ENCODE measurements at places on chromosomes 13 and 19.

GRCh38 chr13:25042151-25042865 lies 53.6 kb upstream of the PABPC3 start:
- no peak for DNase-seq

DNA sequence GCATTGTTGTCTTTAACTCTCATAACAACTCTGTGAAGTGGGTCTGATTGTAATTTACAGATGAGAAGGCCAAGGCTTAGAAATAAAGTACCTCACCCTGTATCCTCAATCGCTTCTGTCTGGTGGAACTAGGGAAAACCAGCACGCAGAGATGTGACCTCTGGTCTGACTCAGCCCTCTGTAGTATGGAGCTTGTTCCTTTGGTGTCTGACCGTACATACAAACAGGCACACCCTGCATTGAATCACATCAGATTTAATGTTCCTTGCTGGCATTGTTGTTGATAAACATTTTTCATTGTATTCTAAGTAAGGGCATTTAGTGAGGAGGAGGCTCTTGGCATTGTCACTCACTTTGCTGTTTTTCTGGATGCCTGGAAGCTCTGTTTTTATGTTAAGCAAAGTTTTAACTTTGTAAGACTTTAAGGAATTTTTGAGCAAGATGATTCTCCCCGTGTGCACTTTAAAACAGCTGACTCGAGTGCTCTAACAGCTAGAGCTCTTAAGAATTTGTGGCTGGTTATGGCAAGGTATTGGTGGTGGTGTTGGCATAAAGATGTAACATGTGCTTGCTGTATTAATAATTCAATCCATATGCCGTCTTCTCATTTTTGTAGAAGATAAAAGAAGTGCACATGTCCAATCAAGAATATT lies 89.0 kb upstream of the SPATA13 start:
- DNase-seq = no peak

DNA sequence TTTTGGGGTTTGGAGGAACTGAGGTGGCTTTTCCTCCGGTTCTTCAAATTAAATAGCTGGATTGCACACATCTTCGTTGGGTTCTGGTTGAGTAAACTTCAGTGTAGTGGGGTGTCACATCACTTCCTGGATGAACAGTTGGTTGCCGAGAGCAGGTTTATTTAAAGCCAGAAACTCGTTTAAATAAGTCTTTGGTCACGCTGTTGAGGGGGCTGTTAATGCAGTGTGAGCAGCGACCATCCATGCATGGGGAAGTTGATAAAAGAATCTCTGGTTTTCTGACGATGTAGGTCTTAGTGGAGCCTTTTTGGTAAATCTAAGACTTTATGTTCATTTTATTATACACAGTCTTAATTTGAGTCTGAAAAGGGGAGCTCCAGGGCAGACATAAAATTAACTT lies 351.2 kb upstream of the ARGLU1 start:
- DNase-seq = no peak

- DNase-seq = peak; percentile 74
Observed at GRCh38 chr19:20423381-20424197, 142.0 kb downstream of the ZNF737 start.

DNA sequence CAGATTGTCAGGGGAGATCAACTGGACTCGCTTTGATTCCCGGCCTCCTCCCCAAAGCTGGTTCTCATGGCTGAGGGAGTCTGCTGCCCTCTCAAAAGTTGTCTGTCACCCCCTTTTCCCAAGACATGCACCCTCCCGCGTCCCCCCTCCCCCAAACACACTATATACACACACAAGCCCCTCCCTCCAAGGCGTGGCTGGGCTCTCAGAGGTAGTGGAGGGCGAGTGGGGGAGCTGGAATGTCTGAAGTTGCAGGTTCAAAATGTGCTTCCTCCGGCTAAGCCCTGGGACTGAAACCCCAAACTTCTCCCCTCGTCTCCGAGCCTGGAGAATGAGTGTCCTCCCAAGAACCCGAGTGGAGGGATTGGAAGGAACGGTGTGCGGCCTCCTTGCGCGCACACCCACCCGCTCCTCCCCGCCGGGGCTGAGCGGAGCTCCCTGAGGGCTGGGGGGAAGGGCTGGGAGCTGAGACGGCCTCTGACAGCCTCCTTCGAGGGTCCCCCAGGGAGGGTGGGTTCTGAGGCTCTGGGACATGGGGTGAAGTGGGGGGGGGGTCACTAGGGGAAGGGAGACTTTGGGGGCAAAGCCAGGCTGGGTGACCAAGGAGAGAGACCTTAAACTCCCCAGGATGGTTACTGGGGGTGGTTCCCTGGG lies 9.9 kb upstream of the MEIS3 start:
- DNase-seq = no peak

DNA sequence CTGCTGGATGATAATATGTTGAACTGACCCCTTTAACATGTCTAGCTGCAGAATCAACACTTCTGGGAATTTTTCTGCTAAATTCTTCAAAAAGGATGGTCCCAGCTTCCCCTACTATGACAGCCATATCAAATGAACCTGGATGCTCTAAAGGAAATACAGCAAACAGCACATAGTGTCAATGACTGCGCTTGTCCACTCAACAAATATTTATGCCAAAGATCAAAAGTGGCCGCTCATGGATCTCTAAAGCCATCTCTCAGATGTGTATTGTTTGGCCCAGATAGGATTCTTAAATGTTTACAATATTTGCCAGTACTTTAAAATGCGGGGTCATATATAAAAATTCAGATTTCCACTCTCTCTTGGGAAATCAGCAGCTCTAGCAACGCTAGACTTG lies 3.3 kb downstream of the TBC1D4 start:
- DNase-seq = no peak

DNA sequence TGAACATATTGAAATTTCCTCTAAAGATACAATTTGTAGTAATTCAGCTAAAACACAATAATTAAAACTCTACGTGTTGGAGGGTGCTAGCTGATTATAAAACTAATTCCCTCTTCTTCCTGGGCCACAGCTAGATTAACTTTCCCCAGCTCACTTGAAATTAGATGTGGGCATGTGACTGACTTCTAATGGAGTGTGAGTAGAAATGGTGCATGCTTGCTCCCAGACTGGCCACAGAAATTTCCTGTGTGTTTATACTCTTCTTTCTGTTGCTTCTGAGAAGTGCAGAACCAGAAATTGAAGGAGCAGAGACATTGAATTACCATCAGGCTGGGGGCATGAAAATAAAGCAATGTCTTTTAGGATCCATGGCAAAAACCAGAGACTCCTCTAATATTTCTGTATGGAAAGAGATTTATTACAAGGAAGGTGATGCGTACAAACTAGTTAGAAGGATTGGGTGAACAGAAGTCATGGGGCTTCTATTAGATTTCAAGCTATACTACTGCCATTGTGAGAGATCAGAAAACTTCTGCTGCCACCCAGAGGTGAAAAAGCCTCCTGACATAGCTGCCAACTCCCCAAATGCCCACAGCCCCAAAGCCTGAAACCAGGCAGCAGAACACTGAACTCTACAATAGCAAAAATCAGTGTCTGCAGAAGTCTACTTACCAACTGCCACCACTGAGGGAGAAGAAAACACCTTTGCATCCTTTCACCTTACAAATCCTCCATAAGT lies 379.2 kb upstream of the MIR17HG start:
- peak; percentile 7 for DNase-seq

- DNase-seq = no peak
Observed at GRCh38 chr13:29702912-29703351, 107.4 kb upstream of the SLC7A1 start.

DNA sequence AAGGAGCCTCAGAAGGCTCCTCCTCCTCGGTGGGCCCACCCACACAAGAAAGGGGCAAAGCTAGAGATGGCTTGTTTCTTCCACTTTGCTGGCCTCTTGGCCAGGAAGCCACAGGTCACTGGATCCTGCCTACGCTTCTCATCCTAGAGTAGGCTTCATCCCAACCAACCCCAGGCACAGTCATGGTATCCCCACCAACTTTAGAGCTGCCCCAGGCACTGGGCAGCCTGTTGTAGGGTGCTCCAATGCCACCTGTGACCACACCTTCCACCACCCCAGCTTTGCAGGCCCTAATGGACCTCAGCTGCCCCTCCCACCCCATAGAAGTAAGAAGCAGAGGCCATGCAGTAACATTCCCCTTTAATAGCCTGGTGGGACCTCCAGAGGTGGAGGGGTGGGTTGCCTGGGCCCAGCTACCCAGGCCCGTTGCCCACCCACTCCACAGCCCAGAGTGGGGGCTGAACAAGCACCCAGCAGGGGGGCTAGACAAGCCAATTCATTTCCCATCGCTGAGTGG lies 522 bp upstream of the CHMP2A start:
- DNase-seq = no peak

DNA sequence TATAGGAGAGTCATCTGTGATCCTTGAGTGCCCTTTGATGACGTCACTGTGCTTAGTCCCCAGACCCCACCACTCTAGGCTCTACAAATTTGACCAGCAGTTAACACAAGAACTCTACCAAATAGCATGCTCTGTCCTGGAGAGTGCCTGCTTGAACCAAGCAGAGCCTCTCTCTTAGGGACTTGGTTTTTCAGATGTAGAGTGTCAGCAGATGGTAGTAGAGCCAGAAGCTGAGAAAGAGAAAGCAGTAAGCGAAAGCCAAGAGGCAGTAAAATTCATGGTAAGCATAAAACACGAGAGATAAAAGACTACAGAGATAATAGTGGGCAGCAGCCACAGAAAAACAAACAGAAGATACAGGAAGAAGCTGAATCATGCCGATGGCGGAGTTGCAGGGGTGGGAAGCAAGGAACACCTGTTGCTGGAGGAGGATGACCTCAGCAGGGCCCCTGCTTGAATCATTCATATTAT lies 193.3 kb downstream of the SLC7A1 start:
- DNase-seq = no peak

DNA sequence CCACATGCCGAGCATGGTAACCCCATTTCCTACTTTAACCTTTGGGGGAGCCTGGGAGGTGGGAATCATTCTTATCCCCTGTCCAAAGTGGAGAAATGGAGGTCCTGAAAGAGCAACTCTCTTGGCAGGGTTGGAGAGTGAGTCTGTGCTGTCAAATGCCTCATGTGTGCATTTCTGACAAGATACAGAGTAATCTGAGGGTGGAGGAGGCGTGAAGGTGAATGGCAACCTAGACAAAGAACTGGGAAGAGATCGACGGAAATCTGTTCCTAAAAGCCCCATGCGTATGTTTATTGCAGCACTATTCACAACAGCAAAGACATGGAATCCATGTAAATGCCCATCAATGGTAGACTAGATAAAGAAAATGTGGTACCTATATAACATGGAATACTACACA lies 63.8 kb upstream of the USP29 start:
- DNase-seq = no peak

DNA sequence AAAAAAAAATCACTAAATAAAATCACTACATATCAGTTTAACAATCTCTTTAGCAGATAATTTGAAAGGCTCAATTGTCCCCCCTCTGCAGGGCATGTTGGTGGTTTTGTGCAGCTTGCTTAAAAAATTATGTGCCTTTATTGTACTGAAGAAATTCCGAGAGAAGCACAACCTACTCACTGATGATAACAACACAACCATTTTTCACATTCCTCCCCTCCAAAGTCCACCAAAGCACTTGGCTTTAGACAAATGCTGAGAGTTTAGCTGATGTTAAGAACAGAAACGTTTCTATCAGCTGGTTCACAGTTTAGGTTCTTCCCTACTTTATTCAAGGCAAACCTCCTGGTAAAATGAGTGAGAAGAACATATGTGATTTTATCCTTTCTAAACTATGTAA lies 923 bp downstream of the DOCK9 start:
- DNase-seq = no peak

GRCh38 chr13:27522847-27523246 lies 72.5 kb upstream of the MTIF3 start:
- DNase-seq = peak; percentile 7

DNA sequence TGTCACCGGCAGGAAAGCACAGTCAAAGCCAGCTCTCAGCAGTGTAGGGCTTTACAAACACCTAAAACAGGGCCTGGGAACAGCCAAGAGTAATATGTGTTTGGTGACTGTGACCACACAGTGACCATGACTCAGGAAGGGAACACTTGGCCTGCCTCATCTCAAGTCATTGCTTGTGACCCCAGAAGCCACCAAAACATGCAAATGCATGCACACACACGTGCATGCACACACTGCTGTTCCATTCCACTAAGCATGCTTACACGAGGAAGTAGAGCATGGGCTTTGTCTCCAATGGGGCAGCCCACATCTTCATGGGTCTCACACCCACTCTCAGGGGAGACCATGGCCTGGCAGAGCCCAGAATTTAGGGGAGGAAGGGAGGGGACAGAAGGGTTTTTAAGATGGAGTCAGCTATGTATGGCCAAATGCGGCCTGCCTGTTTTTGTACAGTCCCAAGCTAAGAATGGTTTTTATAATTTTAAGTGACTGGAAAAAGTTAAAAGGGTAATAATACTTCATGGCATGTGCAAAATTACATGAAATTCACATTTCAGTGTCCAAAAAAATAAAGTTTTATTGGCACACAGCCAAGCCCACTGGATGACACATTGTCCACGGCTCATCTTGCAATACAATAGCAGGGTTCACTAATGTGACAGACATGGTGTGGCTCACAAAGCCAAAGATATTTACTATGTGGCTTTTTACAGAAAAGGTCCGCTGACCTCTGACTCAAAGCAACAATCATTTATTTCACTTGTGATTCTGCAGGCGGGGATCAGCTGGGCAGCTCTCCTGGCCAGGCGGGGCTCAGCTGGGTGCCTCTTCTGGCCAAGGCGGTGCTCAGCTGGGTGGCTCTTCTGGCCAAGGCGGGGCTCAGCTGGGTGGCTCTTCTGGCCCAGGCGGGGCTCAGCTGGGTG lies 17.3 kb downstream of the ZFR2 start:
- no peak for DNase-seq

DNA sequence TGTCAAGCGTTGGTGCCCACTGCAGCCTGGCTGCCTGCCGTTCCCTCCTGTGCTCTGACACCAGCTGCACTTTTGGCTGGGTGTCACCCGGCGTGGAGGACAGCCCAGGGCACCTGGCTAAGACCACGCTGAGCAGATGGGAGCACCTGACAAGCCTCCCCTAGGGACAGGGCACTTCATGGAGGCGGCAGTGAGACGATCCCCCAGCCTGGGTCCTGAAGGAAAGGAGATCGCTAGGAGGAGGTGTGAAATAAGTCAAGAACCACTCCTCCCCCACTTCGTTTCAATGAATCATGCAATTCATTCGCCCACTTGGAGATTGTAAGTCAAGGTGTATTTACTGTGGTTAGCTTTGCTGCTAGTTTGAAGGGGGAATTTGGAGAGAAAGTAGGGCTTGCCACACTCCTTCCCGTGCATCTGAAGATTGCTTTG lies 38.8 kb downstream of the VSTM2B start:
- no peak for DNase-seq

- DNase-seq = peak; percentile 41
Observed at GRCh38 chr13:59680429-59681024, 483.2 kb downstream of the DIAPH3 start.

GRCh38 chr13:59452189-59452890 lies 711.4 kb downstream of the DIAPH3 start:
- DNase-seq = peak; percentile 88

DNA sequence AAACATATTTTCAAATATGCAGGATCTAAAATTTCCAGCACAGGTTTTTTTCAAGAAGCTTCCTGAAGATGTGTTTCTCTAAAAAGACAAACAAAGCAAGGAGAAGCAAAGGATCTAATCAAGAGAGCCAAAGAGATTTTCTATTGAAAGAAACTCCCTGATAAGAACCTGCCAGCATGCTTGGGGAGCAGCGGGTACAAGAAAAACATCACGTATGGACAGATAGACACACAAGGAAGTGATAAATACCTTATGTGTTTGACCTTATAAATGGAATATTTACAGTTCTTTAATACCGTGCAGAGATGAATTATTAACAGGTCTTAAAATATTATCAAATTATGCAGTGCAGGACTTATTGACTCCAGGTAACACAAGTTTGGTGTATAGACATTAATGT lies 562.1 kb downstream of the DACH1 start:
- DNase-seq = no peak

GRCh38 chr13:33174491-33174890 lies 111.1 kb downstream of the STARD13 start:
- no peak for DNase-seq
